ENCODE measurements at places on chromosomes 3 and 15. TPM values are rescaled to one million over a fixed set of nuclear protein-coding genes. Genes with fewer than 3 reads are reported as not detected.

UBE2Q2 gene
- total RNA-seq = 69.1 TPM

CMTM8 gene
- 5.0 TPM for total RNA-seq

TMEM212 gene
- not detected for total RNA-seq

GOLGA8T gene
- total RNA-seq = not detected

C2CD4A gene
- total RNA-seq = 2.7 TPM

TPRG1 gene
- not detected for total RNA-seq
